ENCODE measurements at places on chromosomes 3 and 15.
A peak's percentile ranks its signal among the peaks of the same experiment; 100 is the strongest.

- no peak for DNase-seq
Measured at GRCh38 chr15:37054336-37054735, 46.0 kb downstream of the MEIS2 start.

DNA sequence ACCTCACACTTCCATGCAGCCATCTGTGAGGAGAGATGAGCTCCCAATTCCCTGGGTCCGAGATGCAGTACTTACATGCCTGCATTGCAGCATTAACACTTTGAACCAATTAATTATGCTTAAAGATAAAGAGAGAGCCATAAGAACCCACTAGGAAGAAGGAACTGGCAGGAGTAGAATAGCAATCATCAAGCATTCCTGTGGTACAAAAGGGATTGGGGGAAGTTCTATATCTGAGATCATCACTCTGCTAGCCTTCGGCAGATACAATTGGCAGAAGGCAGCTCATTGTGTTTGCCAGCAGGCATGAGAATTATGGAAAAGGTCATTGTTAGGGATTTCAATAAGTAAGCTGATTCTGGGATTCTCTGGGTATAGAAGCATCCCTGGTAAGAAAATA lies 891.4 kb downstream of the NTRK3 start:
- no peak for DNase-seq

DNA sequence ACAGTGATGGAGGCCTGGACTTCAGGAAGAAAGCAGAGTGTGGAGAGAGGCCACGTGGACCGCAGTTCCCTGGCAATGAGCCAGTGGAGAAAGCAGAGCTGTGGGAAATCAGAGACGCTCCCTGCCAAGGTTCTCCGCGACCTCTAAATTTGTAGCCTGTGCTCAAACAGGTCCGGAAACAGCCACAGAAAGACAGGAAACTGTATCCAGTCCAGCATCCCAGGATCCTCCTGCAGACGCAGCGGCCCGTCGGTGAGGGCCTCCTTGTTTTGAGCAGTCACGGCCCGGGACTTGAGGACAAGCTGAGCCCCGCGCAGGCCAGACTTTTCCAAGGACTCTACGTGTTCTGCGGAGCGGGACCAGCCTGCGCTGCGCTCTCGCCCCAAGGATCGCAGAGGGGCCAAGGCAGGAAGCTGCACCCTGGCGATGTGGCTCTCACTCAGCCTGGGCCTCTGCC lies 22.3 kb downstream of the RPSA start:
- peak; percentile 57 for DNase-seq

GRCh38 chr3:119673875-119674274 lies 3.3 kb downstream of the COX17 start:
- DNase-seq = no peak

DNA sequence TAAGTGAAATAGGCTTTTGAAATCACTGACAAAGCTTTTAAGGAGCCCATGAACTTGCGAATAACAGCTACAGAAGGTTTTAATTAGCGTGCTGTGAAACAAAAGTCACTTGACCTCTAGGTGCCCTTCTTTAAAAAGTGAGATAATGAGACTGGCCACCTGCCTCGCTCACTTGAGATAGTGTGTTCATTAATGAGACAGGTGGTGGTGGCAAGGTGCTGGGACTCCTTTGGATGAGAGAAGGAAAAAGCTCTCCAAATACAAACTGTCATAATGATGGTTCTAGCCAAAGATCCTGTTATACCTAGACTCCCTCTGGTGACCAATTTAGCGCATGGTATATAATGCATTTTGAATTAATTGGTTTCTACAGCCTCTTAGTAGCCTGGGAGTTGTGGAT lies 22.7 kb upstream of the IREB2 start:
- no peak for DNase-seq

DNA sequence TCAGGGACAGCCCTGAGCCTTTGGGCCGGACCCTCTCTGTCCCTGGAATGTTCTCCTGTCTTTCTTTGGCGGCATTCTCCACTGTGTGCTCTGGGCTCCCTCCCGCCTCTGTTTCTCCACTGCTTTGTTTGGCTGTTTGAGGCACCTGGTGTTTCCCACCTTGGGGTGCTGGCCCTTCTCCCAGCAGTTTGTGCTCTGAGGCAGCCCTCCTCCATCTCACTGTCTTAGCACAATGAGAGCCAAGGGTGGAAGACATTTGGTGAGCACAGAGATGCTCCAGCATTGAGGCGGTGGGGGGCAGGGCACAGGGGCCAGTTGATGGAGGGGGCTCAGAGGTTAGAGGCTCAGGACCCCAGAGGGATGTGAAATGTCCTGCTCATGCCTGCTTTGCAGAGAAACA lies 54.3 kb downstream of the RASGRF1 start:
- no peak for DNase-seq
